ENCODE measurements at places on chromosomes 6 and 20.

- DNase-seq, result no peak
These were observed 125.0 kb upstream of the MTHFD1L start for GRCh38 chr6:150740453-150740852.

DNA sequence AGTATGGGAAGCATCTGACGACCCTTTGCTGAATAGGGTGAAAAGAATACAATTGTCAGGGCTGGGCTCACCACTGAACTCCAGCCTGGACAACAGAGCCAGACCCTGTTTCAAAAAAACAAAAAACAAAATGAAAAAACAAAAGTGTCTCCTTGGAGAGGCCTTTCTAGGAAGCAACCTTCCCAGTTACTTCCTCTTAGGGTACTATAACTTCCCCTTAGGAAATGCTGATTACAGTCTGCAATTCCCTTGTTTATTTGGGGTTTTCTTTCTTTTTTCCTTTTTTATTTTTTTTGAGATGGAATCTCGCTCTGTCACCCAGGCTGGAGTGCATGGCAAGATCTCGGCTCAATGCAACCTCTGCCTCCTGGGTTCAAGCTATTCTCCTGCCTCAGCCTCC lies 20.5 kb upstream of the TTPAL start:
- DNase-seq, result no peak

GRCh38 chr20:3407040-3407770 lies at the start of gene DNAAF9:
DNAAF9 (minus strand) TSS chr20:3407669; CDS start chr20:3407557, 112 bp downstream.
- DNase-seq, result peak; percentile 66

DNA sequence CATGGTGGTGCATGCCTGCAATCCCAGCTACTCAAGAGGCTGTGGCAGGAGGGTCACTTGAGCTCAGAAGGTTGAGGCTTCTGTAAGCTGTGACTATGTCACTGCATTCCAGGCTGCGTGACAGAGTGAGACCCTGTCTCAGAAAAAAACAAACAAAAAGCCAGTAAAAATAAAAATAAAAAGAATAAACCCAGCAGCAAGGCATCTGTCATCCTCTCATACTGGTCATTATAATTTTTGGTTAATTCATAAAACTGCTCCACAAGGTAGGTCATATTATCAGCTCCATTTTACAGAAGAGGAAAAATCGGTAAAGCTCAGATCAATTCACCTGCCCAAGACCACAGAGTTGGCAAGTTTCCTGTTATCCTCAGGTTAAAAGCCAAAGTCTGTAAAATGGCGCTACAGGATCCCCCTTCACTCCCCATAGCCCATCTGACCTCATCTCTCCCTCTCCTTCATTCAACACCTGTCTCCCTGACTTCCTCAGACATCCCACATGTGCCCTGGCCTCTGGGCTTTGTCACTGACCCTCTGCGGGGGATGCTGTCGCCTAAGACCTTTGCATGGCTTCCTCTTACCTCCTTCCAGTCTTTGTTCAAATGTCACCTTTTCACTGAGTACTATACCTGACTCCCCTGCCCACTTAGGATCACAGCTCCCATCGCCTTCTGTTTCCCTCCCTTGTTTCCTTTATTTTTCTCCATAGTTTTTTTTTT lies 213.2 kb upstream of the ZNF217 start:
- no peak for DNase-seq

- no peak for DNase-seq
These were observed 63.2 kb upstream of the BMP2 start for GRCh38 chr20:6704132-6704861.

DNA sequence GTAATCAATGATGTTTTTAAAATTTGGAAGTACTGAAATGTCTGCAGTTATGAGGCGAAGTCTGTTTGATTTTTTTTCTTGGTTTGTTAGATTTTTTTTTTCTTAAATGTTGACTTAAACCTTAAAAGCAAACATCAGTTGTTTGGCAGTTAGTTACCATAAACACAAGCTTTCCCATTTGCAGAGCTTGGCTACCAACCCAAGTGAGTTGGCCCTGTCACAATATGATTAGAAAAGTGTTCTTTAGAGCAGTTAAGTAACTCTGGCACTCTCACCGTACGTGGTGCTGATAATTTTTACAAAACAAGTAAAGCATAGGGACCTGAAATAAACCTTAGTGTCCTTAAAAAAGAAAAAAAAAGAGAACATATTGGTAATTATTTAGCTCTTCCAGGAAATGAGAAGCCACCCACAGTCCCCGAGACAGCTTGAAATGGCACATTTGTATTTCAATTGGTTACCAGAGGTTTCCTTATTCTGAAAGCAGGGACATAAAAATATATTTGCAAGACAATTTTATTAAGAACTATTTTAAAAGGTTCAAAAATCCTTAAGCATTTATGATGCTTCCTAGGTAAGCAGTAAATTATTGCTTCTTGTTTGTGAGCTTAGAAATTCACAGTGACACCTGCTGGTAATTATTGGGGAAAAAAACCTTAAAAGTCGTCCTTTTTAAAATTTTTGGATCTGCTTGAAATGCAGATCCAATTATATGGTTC lies 3.9 kb downstream of the HEY2 start:
- DNase-seq, result peak; percentile 53

GRCh38 chr6:125201961-125202729 lies 48.6 kb downstream of the TPD52L1 start:
- no peak for DNase-seq

DNA sequence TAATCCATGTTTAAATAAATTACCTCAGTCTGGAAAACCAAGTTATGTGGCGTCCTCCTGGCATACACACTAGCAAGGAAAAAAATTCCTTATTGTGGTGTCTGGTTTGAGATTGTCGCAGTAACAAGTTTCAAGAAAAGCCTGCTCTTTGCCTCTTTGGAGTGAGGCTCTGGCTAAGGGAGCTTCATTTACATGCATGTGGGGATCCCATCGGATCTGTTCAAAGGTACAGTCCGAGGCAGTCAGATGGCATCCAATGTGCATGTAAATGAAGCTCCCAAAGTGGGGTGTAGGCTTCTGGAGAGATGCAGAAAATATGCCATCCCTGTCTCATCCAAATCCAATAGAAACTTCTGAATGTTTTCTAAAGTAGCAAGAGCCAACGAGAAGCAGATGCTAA lies 199.5 kb upstream of the FBXL4 start:
- no peak for DNase-seq

Measured in CD4-positive, CD25-positive, alpha-beta regulatory T cell (primary cell).